ENCODE measurements at places on chromosomes 2 and 18. TPM values are rescaled to one million over a fixed set of nuclear protein-coding genes. Genes with fewer than 3 reads are reported as not detected.

GRCh38 chr2:36044411-36044810, 311.2 kb upstream of the CRIM1 start:
- H3K27me3 ChIP-seq: no peaks in the 10 kb centered on the region
- no peak overlapping the region for H3K4me3 ChIP-seq
- no peak for DNase-seq
- H3K4me1 ChIP-seq: no peaks in the 10 kb centered on the region
- H3K36me3 ChIP-seq: no peaks in the 10 kb centered on the region

GRCh38 chr2:209840434-209840833, 68.8 kb downstream of the UNC80 start:
- no peaks in the 10 kb centered on the region for H3K36me3 ChIP-seq
- DNase-seq: no peak
- no peaks in the 10 kb centered on the region for H3K27me3 ChIP-seq
- H3K27ac ChIP-seq: no peak overlapping the region
- no peaks in the 10 kb centered on the region for H3K4me1 ChIP-seq

SNRNP27 gene
- total RNA-seq: 121 TPM

DNA sequence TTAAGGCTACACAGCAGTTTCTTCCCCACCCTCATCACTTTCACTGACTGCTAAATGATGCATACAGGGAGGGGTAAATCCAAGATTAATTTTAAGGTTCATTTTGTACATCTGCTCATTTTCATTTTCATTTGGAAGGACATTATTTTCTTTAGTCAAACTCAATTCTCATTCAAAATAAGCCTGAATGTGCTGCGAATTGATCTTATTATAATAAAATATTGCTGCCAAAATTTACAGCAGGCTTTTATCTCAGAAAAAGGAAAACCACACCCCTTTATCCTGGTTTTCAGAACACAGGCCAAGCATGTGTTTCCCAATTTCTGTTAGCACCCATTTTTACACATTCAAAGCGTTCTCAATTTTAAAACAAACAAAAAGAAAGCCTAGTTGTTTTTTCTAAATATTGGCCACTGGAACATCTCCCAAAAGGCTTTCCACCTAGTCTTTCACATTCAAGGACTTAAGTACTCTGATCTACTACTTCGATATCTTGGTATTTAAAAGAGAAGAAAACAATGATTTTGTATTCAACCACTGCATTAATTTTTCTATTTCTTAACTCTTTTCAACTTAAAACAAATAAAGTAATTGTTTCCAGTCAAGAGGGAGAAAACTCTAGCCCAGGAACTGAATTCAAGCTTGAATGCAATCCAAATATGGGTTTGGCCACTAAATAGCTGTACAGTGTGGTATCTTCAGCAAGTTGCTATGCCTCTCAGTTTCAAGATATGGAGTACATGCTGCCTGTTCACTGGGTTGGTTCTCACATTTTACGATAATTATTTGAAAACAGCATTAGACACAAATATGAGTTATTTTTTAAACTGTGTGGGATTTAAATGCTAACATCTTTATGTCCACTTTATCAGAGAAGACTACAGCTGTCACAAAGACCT, 52.5 kb downstream of the CDH2 start:
- no peak overlapping the region for H3K27ac ChIP-seq
- H3K4me3 ChIP-seq: no peak overlapping the region
- H3K27me3 ChIP-seq: no peaks in the 10 kb centered on the region
- DNase-seq: no peak
- no peaks in the 10 kb centered on the region for H3K4me1 ChIP-seq
- no peaks in the 10 kb centered on the region for H3K36me3 ChIP-seq

DNA sequence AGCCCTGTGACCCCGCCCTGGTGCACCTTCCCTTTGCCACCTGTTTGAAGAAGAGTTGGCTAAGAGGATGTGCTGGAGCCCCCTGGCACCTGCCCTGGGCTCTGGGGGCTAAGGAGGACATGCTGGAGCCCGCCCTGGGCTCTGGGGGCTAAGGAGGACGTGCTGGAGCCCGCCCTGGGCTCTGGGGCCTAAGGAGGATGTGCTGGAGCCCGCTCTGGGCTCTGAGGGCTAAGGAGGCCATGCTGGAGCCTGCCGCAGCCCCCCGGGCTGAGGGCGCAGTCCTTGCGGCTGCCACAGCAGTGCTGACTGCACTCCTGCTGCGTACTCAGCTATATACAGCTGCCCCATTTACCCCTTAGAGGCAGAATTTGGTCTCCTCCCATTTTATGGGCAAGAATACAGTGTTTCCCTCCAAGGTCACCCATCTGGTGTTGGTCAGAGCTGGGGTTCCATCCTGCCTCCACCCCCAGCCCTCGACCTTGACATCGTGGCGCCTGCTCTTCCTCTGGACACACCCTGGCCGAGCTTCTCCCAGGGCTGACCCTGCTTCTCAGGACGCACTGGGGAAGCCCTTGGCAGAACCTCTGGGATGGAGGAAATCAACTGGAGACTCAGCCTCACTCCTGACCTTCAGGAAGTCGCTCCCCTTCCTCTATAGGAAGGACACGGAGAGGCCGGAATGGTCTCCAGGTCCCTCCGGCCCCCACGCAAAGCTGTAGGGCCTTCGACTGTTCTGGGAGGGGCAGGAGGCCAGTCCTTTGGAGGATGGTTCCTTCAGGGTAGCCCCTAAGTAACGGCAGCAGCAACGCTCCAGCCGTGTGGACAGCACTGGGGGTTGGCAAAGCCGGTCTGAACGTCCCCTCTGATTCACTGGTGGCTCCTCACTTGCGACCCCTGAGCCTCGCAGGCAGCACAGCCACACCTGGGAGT, 65.0 kb upstream of the HPCAL1 start:
- H3K27me3 ChIP-seq: no peaks in the 10 kb centered on the region
- no peaks in the 10 kb centered on the region for H3K4me1 ChIP-seq
- no peaks in the 10 kb centered on the region for H3K36me3 ChIP-seq
- H3K4me3 ChIP-seq: no peak overlapping the region

PDCD1 gene
- total RNA-seq: not detected

All from gastrocnemius medialis (tissue), 4 donors.